Activated CD4-positive, CD25-positive, alpha-beta regulatory T cell (primary cell): ENCODE measurements at places on chromosomes 2 and 18.

GRCh38 chr2:172308253-172308935 is 119.0 kb upstream of the ITGA6 start:
- no peak for DNase-seq

- DNase-seq, result no peak
These were observed 37.6 kb downstream of the SFXN5 start for GRCh38 chr2:73033766-73034381.

DNA sequence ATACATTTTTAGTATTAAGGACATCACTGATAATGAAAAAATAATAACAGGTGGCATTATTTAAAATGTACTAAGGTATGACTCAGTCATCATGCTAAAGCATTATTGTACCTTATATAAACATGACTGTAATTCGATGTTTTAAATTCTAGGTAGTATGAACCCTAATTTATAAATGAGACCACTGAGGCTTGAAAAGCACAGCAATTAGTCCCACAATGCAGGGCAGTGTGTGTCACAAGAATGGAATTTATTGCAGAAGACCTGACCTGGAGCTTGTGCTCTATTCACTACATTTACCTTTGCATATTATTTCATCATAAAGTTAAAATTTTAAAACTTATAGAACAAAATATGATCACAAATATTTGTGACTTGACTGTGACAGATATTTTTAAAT is 358.5 kb upstream of the DSEL start:
- no peak for DNase-seq

- DNase-seq, result no peak
These were observed 320.7 kb upstream of the HNRNPA3 start for GRCh38 chr2:176891857-176892256.

GRCh38 chr2:102724016-102724490 is 37.8 kb upstream of the TMEM182 start:
- no peak for DNase-seq

GRCh38 chr2:16664809-16665747 is 556 bp downstream of the CYRIA start:
- DNase-seq, result no peak

DNA sequence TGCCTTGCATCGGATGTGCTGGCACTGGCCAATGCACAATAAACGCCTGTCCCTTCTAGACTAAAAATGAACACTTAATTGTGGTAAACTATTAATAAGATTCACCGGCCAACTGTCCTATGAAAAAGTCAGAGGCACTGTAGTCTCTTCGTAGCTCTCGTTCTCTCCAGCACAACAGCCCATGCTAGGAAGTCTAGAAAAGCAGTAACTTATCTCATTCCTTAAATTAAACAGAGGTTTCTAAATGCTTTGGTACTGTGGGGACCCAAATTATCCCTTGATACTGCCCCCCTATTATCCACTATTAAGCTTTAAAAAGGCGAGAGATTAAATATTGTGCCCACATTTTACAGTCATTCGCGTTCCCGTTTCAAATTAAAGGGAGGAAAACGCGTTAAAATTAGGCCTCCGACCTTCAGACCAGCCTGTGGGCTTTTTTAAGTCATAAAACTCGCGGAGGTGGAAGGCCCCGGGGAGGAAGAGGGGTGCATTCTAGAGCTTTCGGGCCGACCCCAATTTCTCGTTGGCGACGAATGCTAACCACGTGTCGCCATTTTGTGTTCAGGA is 1.5 kb upstream of the PCBP1 start:
- DNase-seq, result no peak

DNA sequence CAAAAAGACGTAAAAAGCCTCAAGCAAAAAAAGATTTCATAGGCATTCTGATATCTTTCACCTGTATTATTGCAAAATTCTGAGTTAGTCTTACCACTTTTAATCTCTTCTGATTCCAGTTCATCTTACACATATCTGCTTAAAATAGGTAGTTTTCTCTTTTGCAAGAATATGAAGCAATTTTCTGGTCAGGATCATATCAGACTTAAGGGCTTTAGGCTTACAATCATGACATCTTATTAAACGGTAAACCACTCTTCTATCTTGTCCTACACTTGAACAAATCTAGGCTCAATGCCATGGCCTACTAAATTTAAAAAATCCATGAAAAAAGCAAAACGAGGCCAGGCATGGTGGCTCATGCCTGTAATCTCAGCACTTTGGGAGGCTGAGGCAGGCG is 50.1 kb upstream of the GAREM1 start:
- no peak for DNase-seq

- no peak for DNase-seq
These were observed 212.1 kb downstream of the PTPRM start for GRCh38 chr18:7779211-7779610.

DNA sequence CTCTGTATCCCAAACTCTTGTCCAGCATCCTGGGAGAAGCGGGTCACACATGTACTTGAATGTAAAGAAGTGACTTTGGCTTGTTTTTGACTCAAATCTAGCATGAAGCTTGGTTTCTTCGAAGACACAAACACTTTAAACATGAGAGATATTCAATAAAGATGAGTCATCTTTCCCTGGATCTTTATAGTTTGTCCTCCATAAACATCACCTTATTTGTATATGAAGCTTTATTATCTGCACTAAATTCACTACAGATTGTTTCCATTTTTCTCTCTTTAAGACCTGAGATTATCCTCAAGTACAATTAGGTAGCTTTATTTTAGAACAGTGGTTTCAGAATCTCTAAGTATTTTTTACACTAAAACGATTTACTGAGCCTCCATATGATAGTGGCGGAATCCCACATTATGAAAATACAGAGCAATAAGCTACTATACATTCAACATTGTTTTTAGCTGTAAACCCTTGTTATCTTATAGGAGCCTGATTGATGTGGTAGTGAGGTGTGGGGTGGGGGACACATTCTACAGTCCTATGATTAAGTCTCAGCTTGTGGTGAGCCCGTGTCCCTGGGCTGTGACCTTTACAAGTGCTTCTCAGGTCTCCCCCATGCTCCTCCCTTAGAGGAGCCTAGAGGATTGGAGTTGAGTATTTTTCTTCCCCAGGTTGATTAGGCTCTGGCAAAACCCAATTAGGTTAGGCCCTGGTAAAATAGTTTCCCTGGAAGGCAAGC is 79.6 kb upstream of the RAPGEF4 start:
- DNase-seq, result no peak
